Endodermal cell (in vitro differentiated cells): ENCODE measurements at places on chromosomes 7 and 10. TPM values are rescaled to one million over a fixed set of nuclear protein-coding genes. Genes with fewer than 3 reads are reported as not detected.

DNA sequence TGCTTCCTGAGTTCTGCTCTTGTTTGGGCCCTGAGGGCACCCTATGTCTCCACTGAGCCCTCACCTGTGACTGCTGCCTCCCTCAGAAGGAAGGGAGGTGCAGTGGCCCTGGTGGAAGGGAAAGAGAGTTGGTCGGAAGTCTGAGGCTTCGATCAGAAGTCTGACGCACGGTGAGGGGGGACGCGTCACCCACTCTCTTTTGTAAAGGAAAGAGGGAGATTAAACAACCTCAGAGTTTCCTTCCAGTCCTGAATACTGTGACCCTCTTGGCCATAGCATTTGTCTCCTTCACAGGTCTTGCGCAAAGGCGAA, 31.4 kb upstream of the TRIM8 start:
- DNase-seq, result no peak
- no peak overlapping the region for H3K4me3 ChIP-seq
- H3K27ac ChIP-seq, result peak overlapping the region; percentile 91
- peaks cover 21% of the 10 kb centered on the region for H3K36me3 ChIP-seq

- no peaks in the 10 kb centered on the region for H3K36me3 ChIP-seq
- no peak overlapping the region for H3K27ac ChIP-seq
- H3K27me3 ChIP-seq, result no peaks in the 10 kb centered on the region
Measured at GRCh38 chr10:119524720-119525070, 17.8 kb downstream of the RGS10 start.

GRCh38 chr10:62264702-62265436, 3.8 kb downstream of the RTKN2 start:
- peaks cover 6% of the 10 kb centered on the region for H3K4me1 ChIP-seq
- peaks cover 7% of the 10 kb centered on the region for H3K27me3 ChIP-seq
- H3K27ac ChIP-seq, result no peak overlapping the region
- no peak overlapping the region for H3K4me3 ChIP-seq
- peaks cover 14% of the 10 kb centered on the region for H3K36me3 ChIP-seq

DNA sequence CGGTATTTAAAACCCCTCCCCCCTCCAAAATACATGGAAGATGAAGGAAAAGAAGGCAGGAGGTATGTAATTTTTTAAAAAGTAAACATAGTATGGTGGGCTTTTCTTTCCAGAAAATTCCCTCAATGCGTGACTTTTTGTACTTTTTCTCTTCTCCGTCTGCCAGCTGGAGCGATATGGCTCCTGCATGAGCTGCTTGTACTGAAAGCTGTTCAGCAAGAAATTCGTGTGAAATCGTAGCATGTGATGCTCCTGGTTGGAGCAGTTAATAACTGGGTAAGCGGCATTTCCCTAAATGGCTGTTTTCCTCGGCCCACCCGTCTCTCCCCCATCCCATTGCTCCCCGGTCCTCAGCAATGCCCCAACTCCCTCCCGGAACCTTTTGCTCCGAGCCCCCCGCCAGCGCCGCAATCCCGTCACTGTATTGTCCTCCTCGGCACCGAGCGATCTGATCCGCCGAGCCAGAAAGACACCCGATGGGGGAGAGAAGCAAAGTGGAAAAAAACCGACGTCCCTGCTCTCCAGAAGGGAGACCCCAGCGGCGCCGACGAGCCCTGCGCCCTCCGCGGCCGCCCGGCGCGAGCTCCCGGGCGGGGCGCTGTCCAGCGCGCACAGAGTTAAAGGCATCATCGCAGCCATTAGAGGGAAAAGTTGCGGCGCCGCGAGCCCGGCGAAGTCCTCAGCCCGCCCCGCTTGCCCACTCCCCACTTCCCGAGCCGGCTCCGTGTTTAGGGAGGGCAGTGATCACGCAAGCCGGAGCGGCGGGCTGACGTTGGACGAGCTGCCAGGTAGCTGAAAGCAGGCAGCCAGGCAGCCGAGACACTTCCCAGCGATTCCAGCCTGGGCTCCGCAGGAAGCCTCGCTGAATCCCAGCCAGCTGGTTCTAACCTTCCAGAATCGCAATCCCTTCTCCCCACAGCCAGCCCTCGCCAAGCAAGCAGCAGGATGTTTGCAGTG, at the start of gene VSTM2A:
TSS of gene VSTM2A (plus strand) at position 707 of the 957 bp plus-strand sequence. CDS start 356 bp downstream, outside the sequence.
- no peak within 1 kb of the TSS for H3K27ac ChIP-seq
- peaks cover 78% of the 10 kb centered on the region for H3K27me3 ChIP-seq
- H3K4me3 ChIP-seq, result peak within 1 kb of the TSS; percentile 76
- peak; percentile 88 for DNase-seq
- peaks cover 8% of the 10 kb centered on the region for H3K4me1 ChIP-seq

DNA sequence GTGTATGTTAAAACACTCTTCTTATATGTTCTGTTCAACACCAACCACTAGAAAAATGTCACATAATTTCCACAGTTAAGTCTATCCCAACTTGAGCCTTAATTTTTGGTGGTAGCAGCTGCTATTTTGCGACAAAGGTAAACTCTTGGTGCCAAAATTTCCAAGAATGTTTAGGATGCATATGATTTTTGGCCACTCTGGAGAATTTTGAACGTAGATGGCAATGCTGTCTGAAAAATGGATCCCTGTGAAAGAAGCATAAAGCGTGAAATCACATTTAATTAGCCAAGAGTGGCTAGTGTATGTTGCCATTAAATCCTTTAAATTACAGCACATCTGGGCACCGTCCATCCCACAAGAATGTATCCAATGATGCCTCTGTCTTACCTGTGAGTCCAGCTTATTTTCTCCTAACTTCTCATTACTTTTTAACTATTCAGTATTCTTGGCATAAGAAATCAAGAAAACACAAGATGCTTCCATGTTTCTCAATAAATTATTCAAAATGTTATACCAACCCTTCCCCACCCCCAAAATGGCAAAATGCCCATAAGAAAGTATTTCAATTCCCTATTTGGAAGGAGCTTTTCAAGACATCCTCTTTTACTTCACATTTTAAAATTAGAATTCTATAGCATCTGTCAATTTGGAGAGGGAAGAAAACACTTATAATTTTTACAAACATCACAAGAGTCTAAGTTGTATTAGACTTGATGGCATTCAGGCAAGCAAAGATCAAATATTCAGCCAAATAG, 12.4 kb downstream of the PTPRZ1 start:
- no peaks in the 10 kb centered on the region for H3K36me3 ChIP-seq
- no peak overlapping the region for H3K27ac ChIP-seq
- no peak for DNase-seq
- H3K27me3 ChIP-seq, result peaks cover 9% of the 10 kb centered on the region
- no peaks in the 10 kb centered on the region for H3K4me1 ChIP-seq
- no peak overlapping the region for H3K4me3 ChIP-seq

The C10orf95 gene
- total RNA-seq, result 0.35 and 0.56 TPM in 2 replicates

The SLC18A3 gene
- not detected in 2 replicates for total RNA-seq

The GPC2 gene
- total RNA-seq, result 40.0 to 56.1 TPM (median 51.8 TPM) in 3 replicates
